ENCODE measurements at places on chromosomes 4 and X.

GRCh38 chr4:175823015-175823742, 11.1 kb upstream of the GPM6A start:
- DNase-seq: no peak

- no peak for DNase-seq
Measured at GRCh38 chr4:99024481-99025275, 29.2 kb downstream of the METAP1 start.

GRCh38 chrX:140157143-140157542, 191.8 kb upstream of the CXorf66 start:
- DNase-seq: no peak

DNA sequence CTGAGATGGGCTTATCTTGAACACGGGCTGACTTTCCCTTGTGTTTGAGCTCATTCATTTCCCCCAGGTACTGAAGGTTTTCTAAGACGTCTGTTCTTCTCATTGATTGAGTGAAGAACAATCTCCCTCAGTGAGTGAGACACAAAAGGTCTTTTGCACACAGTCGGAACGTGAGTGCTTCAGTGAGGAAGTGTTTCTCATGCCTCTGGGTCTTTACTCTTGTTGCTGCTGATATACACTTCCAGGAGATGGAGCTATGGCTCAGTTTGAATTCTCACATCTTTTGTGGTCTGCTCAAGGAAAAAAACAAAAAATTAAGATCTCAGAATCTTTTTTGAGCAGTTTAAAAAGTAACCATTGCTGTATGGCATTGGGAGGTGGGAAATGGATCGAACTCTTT, 981.9 kb upstream of the TENM3 start:
- DNase-seq: no peak

GRCh38 chrX:76538860-76539259, 111.3 kb downstream of the MAGEE1 start:
- DNase-seq: no peak

DNA sequence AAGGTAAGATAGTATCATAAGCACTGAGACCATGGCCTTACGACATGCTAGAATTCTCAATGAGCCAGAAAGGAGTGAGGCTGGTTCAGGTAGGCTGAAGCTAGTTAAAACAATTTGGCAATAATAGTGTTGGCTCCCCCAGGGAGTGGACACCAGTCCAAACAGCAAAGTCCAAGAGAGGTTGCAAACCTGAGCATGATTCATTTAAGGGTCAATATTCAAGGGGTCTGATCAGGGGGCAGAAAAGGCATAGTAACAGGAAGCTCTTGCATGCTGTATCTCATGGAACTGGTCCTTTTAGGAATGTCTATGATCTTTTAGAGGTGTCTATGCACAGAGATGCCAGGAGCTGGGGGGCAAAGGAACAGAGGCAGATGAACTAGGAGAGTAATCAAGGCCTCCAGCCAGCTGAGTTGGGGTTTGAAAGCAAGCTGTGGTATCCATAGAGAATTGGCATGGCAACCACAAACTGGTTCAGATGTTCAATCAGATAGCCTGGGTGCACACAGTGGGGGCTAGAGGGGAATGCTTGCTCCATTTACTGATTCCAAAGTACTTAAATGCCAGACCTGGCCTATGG, 5.1 kb downstream of the GJB1 start:
- no peak for DNase-seq

DNA sequence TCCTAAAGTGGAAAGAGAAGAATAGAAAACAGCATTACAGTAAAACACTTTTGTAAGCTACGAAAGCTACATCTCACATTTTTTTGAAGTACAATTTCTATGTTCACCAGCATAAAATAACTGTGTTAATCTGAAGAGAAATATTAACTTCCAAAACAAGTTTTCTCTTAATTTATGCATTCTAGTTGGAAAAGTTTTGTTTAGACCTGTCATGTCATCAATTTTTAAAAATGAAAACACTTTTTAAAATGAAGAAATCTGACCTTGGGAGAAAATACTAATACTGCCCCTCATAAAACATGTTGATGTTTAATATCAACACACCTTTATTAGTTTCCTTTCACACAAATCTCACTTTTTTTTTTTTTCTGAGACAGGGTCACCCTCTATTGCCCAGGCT, 45.2 kb downstream of the CCDC158 start:
- no peak for DNase-seq

DNA sequence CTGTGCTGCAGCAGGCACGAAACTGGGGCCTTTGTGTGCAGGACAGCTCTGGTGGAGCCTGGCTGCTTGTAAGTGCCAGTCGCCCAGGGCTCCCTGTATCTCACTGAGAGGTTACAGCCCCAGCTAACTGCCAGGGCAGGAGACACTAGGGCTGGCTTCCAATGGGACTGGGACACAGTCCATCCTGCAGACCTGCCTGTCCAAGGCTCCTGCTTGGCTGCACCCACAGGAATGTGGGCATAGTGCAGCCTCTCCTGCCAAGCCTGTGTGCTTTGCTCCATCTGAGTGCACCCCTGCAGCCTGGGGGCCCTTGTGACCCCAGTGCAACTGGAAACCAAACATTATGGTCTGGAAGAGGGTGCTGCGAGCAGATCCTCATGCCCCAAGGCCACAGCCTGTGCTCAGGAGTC, 144.0 kb downstream of the ADAM29 start:
- no peak for DNase-seq

DNA sequence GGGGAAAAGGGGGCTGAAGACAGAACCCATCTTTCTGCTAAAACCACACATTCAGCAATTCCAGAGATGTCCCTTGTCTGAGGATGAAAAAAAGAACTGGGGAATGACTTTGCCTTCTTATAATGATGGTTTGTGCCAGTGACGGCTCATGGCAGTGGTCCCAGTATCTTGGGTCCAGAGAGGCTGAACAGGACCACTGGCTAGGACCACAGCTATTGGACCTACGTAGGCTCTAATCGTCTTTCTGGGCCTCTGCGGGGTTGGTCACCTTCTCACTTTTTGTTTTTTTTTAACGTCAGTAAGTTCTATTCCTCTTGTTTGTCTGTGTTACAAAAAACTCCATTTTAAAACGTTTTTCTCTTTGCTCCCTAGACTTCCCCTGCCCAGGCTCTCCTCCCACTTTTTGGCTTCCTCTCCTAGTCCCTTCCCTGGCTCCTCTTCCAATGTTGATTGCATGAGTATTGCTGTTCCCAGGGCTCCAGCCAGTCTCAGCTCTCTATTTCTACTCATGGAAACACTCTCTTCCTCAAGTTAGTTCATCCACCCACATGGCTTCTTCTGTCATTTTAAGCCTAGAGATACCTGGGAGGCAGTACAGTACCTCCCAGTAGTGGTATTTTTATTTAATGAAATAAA, 52.6 kb upstream of the STX18 start:
- DNase-seq: no peak

DNA sequence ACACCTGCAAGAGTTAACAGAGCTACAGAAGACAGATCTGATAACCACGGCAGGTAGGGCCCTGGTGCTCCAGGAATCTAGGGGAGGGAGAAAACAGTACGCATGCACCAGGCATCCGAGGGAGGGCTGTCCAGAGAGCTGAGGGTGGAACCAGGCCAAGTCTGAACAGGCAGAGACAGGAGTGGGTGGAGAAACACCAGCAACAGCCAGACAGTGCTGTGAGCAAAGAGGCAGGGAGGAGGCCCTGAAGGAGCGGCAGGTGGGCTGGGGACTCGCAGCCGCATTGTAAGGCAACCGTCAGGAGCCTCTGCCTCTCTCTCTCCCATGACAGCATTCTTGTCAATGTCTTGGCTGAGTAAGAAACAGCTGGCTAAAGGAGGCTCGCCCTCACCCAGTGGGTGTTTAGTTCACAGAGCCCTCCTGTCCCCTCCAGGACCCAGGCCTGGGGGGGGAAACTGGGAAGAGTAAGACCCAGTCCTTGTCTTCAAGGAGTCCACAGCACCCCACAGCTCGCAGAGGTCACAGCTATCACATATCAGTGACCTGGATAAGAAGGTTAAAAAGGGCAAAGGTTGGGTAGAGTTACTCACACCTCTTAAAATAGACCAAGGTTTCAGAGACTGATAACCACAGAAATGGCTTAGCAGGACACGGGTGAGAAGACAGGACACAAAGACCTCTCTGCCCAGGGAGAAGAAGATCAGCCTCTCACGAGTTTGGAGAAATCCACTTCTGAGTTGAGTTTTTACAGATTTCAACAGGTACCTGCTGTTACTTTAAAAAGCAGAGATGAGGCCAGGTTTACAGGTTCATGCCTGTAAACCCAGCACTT, 10.5 kb downstream of the ACSL1 start:
- DNase-seq: no peak

DNA sequence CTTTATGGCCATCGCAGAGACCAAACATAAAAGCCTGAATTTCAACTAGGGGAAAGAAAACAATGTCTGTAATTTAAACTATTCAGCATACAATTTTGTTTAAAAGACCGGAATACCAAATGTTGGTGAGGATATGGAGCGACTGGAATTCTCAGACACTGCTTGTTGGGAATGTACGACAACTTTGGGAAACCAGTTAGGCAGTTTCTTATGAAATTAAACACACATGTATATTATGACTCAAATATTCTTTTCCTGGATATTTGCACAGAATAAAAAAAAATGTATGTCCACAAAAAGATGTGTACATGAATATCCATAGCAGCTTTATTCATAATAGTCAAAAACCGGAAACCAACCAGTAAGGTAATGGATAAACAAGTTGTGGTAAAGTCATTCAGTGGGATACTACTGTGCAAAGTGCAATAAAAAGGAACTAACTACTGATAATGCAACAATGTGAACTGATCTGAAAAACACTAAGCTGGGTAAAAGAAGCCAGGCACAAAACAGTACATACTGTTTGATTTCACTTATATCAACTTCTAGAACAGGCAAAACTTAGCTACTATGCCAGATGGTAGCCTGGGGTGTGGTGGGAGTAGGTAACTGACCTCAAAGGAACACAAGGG, 152.7 kb upstream of the FTHL17 start:
- DNase-seq: no peak

DNA sequence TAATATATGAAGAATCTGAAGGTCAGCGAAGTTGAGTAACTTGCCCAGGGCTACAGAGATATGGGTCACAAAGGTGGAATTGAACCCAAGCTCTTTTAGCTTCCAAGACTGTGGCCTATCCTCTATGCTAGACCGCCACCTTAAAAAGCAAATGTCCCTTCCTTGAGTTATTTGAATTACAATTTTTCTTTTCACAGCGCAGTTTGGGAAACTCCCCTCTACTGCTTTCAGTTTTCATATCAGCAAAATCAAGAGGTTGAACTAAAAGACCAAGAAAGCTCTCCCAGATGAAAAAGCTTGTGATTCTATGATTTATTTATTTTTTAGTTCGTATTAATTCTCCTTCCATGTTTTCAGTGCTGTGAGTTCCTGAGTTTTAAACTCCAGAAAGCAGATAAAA, 174.5 kb upstream of the C1QTNF7 start:
- DNase-seq: no peak

DNA sequence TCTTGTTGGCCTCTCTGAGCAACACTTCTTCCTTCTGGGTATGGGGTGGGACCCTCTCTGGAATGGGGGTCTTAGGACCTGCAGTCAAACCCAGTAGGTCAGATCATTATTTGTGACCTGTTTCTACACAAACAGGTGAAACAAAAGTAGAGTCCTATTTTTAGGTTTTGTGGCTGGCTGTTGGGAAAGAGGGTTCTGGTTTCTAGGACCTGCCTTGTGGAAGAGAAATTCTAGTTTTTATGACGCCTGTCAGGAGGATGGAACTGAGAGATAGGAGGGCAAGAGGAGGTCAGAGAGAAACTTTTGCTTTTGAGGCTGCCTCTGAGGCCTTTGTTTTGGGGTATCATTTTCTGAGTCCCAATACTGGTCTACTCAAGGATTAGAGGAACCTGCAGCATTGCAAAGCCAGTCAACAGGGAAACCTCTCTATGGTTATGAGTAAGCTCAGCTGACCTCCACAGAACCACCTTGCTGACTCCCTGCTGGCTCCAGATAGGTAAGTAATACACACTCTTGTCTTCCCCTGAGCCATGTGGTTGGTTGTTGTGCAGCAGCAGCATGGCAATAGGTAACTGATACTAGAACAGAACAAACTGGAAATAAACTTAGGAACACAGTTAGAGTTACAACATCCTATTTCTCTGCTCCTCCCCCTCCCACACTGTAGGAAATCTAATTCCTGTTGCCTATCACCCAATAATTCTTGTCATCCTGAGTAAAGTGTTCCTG, 114.7 kb upstream of the VCX3B start:
- no peak for DNase-seq

DNA sequence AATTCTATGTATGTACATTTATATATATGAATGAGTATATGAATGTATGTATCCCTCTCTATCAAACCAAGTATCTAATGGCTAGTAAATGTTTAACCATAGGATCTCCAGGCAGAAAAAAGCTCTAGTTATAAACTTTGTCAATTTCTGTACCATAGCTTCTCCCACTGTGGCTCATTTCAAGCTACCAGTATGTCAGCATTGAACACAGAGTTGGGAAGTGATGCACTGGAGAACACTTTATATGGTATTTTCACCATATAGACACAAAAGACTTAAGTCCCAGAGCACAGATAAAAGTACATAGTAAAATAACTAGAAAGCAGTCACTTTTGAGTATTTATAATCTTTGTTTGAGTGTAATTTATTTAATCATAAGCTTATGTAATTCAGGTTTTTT, 53.9 kb upstream of the ATP8A1 start:
- DNase-seq: no peak

- no peak for DNase-seq
Measured at GRCh38 chrX:110381216-110381615, 22.6 kb downstream of the RTL9 start.

GRCh38 chr4:140893939-140894338, 137.8 kb upstream of the TBC1D9 start:
- no peak for DNase-seq

DNA sequence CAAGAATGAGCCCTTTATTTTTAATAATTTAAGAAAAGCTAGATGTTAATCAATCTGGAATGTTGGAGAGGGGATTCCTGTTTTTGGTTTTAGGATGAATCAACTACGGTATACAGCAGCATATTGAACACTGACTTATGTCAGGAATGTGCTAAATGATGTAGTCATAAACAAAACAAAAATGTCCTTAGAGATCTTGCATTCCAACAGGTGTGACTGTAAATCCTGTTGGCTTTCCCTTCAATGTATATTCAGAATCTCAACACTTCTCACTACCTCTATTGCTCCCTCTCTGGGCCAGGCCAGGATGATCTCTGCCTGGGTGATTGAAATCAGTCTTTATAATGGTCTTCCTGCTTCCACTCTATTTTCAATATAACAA, 37.8 kb upstream of the BDH2 start:
- no peak for DNase-seq

GRCh38 chr4:4321951-4322688, 32.1 kb downstream of the ZBTB49 start:
- no peak for DNase-seq

DNA sequence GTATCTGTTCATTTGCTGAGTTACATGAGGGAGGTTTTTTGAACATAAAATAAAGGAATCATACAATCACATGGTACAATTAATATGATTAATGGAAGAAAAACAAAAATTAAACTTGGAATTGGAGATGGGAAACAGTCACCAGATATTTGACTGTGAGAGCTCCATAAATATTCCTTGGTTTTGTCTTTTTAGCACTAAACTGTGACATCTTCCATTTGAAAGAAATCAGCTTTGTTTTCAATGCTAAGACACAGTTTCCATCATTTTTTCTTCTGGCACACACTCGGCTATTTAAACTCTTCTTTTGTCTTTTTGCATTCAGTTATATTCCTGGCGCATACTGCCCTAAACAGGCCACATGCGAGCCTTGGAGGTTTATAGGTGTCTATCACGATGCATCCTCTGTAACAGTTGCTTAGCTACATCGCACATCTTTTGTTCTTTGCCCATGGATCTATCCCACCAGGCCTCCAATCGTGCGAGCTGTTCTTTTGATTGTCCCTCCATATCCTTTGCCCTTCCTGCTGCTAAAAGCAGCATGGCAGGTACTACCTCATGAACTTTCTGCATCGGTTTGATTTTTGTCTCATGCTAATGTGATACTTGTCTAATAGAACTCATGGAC, 158.3 kb downstream of the LDB2 start:
- no peak for DNase-seq
